Activated T-cell treated with anti-CD3 and anti-CD28 coated beads, Interleukin-2, amount 50 U/mL, for 1 hour (primary cell): ENCODE measurements at places on chromosomes 2 and 18.

- DNase-seq, result no peak
Measured at GRCh38 chr2:202434472-202434871, 58.3 kb downstream of the BMPR2 start.

GRCh38 chr2:65369980-65370379, 62.4 kb downstream of the SPRED2 start:
- DNase-seq, result no peak

- no peak for DNase-seq
Measured at GRCh38 chr2:18149660-18150246, 271.3 kb downstream of the KCNS3 start.

- DNase-seq, result no peak
Measured at GRCh38 chr2:147538088-147538487, 306.7 kb upstream of the ACVR2A start.

DNA sequence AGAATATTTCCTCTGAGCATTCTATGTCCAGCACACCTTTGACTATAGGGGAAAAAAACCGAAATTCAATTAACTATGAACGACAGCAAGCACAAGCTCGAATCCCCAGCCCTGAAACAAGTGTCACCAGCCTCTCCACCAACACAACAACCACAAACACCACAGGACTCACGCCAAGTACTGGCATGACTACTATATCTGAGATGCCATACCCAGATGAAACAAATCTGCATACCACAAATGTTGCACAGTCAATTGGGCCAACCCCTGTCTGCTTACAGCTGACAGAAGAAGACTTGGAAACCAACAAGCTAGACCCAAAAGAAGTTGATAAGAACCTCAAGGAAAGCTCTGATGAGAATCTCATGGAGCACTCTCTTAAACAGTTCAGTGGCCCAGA, 79.4 kb upstream of the FAM117B start:
- no peak for DNase-seq

DNA sequence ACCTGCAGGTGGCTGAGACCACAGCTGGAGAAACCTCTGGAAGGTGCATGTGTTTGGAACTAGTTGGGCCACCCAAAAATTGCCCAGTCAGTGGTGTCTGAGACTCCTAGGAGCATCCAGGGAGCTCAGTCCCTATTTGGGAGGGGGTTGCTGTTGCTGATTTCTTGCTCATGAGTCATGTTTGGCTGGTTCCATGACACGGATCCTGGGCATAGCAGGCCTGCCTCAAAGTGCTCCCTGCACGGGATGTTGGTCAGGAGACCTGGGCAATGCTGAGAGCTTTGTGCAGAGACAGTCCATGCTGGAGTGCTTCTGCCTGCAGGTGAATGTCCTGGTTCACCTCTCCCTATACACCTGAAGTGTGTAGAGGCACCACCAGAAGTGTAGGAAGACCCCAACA, 194.2 kb downstream of the GLI2 start:
- DNase-seq, result no peak

DNA sequence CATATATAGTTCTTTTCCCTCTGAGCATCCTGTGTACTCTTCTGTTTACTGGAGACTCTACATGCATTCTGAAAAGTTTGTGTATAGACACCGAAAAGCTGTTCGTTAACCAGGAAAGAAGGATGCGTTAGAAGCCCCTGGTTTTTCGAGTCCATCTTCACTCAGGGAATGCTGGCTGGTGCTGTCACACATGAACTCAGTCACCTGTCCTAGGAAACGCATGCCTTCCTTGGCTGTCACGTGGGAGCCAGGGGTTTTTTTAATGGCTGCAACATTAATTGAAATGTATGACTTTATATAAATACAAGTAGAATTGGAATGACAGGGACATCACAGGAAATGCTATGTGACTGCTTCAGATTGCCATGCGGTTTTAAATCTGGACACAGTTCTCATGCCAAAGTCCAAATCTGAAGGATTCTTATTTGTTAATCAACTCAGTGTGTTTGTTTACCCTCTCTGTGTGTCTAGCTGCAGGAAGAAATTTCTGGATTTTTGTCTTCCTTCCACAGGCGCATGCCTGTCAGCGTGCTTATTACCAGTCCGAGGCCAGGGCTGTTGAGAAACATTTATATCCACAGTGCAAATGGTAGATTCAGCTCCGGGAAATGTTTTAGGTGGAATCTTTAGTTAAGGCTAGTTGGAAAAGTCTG, 2.6 kb downstream of the RAMP1 start:
- DNase-seq, result no peak
